ENCODE measurements at places on chromosomes 7 and 10.

DNA sequence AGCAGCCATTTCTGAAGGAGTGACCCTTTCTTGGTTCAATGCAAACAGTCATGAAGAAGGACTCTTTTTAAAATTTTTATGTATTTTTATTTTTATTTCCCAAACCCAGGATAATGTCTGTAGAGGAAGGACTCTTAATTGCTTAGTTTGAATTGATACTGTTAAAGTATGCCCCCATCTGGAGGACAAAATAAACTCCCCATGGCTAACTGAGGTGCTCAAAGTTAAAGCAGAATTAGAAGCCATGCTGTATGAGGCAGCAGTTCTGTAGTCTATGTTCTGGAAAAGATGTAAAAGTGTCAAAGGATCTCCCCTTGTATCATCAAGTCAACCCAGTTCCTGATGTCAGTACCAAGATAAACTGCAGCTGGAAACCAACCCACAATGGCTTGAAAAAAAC is 617.9 kb upstream of the GRM3 start:
- DNase-seq = no peak

DNA sequence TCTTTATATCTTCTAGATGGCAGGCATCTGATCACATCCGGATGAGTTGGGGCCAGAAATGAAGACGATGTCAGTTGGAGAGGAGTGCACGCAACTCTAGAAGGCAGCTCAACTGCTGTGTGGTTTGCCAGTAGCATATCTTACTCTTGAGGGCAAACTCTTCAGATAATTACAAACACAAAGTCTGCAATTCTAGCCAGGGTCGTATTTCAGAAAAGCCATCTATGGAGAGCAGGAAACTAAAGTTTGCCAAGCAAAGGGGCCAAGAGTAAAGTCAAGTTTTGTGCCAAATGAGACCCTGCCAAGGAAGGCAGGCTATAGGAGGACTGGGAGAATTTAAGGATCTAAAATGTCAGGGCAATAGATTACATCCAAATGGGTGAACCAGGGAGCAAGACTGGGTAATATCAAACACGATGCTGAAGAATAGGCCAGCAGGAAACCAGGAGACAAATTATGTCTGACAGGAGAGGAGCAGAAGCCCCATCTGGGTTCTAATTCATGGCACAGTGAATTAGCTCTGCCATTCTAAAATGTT is 312.5 kb upstream of the SEMA3C start:
- DNase-seq = no peak

DNA sequence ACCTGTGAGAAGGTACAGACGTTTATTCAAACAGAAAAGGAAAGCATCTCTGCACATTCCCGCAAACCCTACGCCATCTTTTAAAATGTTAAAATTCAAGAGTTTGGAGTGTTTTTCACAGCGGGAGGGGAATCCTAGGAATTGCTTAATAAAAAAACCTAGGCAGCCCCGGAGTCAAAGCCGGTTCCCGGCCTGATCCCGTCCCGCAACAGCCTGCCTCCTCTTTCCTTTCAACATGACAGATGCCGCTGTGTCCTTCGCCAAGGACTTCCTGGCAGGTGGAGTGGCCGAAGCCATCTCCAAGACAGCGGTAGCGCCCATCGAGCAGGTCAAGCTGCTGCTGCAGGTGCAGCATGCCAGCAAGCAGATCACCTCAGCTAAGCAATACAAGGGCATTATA is 123.0 kb upstream of the VSTM2A start:
- no peak for DNase-seq

DNA sequence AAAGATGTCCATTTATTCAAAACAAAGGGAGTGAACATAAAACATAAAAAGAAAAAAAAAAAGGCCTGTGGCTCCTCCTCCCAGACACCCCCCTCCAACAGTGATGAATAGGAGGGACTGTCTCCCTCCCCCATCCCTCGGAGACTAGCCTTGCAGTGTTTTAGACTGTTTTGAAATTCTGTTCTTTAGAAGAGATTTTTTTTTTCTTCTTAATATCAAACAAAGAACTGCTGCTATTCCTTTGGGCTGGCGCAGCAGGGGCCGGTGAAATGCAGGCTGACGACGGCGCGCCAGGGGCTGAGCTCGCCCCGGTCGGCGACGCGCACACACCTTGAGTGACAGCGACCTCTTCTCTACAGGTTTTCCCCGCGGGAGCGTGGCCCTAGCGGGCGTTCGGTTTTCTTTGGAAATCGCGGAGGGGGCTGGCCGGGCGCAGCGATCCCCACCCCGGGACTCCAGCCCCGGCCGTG is at the start of gene LANCL2:
TSS of gene LANCL2 (plus strand) at position 133 of the 470 bp plus-strand sequence. CDS start 689 bp downstream, outside the sequence.
- DNase-seq = no peak

- DNase-seq = no peak
Measured at GRCh38 chr10:12639996-12640944, 290.9 kb downstream of the CAMK1D start.

- DNase-seq = no peak
Measured at GRCh38 chr7:80665526-80665925, 27.1 kb downstream of the CD36 start.

DNA sequence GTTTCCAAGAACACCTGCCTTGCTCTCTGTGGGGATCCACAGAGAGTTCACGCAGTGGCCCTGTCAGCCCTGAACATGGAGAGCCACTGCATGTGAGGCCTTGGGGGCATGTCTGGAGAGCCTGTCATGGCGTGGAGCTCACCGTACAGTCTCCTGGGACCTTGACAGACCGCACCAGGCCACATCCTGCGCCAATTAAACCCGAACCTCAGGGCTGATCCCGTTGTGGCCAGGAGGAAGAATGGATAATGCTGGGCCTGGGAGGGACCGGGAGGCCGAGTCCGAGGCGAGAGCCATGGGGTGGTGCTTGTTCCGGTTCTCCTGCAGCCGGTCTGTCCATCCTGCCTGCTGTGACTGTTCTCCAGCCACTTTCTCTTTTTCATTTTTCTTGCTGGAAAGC is 68.7 kb downstream of the DNAJB6 start:
- DNase-seq = no peak
